ENCODE measurements at places on chromosomes 1 and 21.
A peak's percentile ranks its signal among the peaks of the same experiment; 100 is the strongest.

- DNase-seq: no peak
Measured at GRCh38 chr1:167280912-167281311, 60.2 kb downstream of the POU2F1 start.

- peak; percentile 48 for DNase-seq
Measured at GRCh38 chr1:84772428-84772943, 82.2 kb upstream of the SSX2IP start.

GRCh38 chr1:214321705-214322453, 40.9 kb downstream of the SMYD2 start:
- no peak for DNase-seq

GRCh38 chr1:180265871-180266270, 35.8 kb downstream of the LHX4 start:
- DNase-seq: no peak

- DNase-seq: no peak
Measured at GRCh38 chr1:174982971-174983689, 16.6 kb upstream of the CACYBP start.

- DNase-seq: no peak
Measured at GRCh38 chr1:116671072-116671760, 3.7 kb upstream of the IGSF3 start.

Measured in T-helper 2 cell (primary cell).